SHP77 (cell line): ENCODE measurements at places on chromosomes 7 and 10.

- no peak for DNase-seq
Measured at GRCh38 chr7:115319541-115319940, 397.6 kb downstream of the MDFIC start.

- no peak for DNase-seq
Measured at GRCh38 chr7:25486656-25487055, 258.4 kb upstream of the NPVF start.

GRCh38 chr7:156778201-156778600, 114.8 kb downstream of the LMBR1 start:
- DNase-seq: no peak

- DNase-seq: no peak
Measured at GRCh38 chr7:44980393-44981034, 1.7 kb upstream of the MYO1G start.

DNA sequence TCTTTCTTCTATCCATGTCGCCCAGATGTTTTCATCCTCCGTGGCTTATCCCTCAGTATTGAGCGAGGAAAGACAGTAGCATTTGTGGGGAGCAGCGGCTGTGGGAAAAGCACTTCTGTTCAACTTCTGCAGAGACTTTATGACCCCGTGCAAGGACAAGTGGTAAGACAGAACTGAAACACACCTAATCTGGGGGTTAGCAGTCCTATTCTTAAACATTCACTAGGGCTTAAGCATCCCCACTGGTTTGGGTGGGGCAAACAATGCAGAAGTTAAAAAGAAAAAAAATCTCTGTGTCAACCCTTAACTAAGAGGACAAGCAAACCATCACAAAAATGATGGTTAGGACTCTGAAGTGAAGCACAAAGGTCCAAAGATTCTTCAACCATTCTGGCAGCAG, 43.8 kb downstream of the SP8 start:
- DNase-seq: no peak
